ENCODE measurements at places on chromosomes 11 and 22.

DNA sequence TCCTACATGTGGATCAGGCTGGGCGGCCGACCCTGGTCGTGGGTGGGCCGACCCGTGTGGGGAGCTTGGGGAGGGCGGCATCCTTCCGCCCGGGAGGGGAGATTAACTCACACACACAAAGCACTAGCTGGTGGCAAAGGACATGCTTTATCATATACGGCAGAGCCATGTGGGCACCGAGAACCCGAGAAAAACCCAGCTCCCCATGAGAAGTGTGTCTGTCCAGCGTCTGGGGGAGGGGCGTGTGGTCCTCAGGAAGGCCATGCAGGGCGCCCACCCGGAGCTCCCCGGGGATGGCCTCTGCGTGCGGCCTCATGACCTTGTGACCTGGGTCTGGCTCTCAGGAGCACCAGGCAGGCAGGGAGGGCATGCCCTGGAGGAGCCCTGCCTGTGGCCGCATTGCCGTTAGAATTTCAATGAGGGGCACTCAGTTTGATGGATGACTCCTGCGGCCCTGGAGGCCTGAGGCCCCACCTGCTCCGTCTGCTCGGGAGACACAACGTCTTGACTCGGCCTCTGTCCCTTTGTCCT lies 39.4 kb upstream of the TOLLIP start:
- DNase-seq: no peak

- DNase-seq: no peak
These were observed 30.3 kb upstream of the WNT7B start for GRCh38 chr22:46007003-46007847.

DNA sequence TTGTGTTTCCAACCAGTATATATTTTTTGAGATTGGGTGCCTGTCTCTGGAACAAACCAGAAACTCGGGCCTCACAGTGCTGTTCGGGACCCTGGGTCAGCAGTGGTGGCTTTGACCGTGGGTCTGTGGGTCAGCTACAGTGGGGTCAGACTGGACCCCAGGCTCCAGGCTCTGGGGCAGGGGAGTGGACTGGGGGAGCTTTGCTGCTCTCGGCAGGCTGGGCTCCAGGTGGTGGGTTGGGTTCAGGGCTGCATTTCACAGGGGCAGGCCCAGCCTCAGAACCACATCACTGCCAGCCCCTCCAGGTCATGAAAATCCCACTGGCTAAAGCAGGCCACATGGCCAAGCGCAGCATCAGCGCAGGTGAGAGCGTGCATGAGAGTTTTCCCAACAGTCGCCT lies 1279.3 kb downstream of the BRD1 start:
- no peak for DNase-seq

DNA sequence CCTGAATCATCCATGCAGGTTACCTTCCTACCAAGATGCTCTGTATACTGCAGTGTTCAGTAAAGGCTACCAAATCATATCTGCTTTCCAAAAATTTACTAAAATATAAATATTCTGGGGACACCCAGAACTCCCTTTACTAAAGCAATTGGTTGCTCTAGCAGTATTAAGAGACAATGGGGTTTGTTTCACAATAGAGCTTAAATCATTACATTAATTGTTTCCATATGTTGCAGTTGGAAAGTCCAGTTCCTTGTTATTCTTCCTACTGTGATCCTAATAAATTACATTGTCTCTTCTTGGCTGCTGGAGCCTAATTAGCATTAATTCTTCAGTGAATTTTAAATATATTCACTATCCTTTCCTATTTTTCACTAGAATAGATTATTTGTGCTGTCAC lies 316.0 kb upstream of the MTNR1B start:
- no peak for DNase-seq

DNA sequence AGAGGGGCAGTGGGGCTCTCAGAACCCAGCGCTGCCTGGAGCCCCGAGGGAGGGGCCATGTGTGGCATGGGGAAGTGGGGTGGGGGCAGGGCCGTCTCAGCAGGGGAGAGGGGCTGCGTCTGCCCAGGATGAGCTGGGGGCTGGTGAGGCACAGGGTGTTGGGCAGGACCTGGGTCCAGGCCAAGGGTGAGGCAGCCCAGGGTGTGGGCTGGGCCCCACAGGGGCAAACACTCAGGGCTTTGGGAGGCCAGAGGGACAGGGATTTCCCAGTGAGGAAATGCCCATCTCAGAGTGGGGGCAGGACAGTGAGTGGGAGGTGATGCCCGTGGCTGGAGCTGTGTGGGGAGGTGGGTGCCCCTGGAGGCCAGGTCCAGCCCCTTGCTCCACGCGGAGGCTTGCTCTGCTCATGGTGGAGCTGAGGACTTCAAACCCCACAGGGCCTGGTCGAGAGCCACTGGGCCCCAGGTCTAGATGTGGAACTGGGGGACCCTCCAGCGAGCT lies 5.4 kb downstream of the PLXNB2 start:
- DNase-seq: no peak

DNA sequence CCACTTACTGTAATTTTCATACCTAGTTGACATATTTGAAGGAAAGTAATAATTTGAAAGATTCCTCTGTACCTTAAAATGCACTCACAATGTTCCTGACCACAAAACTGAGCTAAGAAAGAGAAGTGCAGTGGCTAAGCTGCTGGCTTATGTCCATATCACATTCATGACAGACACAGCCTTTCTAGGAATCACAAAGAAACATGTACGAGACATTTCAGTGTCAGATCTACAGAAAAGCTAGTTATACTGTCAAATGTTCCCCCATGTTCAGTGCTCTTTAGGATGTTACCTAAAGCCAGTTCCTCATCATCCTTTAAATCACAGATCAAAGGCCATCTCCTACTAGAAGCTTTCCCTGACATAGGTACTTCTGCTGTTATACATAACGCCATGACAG lies 142.2 kb upstream of the C11orf58 start:
- no peak for DNase-seq

- DNase-seq: no peak
These were observed 335.9 kb downstream of the BRD1 start for GRCh38 chr22:49491726-49492125.

DNA sequence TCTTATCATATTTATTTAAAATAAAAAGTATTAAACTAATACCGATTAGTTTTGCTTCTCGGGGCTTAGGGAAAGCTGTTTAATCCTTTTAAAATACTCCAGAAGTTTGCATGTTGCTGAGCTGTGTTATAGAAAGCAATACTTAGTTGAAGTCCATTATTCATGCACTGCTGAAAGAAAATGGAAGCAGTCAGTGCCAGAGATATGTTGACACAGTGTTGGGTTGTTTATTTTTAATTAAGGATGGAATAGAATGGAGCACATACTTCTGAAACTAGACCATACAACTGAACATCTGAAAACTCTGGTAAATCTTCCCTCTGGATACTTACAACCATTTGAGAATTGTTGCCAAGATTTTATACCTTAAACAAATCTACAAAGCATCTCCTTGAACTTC lies 282.7 kb upstream of the CCDC179 start:
- no peak for DNase-seq

DNA sequence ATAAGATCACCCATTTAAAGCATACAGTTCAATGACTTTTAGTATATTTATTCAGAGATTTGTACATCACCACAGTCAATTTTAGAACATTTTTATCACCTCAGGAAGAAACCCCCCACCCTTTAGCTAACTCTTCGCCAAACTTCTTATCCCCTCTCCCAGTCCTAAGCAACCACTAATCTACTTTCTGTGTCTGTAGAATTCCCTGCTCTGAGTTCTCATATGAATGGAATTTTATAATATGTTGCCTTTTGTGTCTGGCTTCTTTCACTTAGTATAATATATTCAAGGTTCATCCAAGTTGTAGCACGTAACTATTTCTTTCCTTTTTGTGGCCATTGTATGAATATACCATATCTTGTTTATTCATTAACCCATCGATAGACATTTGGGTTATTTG lies 3.6 kb downstream of the ANKRD13D start:
- DNase-seq: no peak

DNA sequence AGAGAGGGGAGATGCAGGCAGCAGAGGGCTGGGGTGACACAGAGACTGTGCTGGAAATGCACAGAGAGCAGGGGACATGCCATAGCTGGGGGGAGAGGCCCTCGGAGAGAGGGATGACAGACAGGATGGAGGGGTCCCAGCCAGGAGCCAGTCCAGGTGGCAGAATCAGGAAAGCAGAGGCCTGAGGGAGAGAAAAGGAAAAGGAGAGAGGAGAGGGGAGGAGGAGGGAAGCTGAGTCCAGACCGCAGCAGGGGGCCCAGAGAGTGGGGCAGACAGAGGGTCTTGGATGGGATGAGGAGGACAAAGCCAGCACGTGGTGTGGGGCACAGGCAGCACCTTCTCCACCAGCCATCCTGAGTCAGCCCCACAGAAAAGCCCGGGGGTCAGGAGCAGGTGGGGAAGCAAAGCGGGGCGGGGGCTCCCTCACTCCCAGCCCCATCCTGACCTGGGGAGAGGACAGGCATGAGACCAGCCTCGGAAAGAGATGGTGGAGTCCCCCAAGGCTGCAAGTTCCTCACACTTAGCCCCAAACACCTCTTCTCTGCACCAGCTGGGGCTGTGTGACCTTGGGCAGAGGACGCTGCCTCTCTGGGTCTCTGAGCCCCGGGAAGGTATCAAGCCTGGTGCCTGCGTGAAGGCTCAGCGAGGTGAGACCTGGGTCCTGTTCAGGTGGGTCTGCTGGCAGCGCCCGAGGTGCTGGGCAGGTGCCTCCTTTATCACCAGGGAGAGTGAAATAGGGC lies 48.0 kb downstream of the IGLL1 start:
- no peak for DNase-seq

- DNase-seq: no peak
These were observed 906.9 kb upstream of the RAG2 start for GRCh38 chr11:37504921-37505320.

- no peak for DNase-seq
These were observed 47.8 kb downstream of the SPATA19 start for GRCh38 chr11:133797554-133797953.

DNA sequence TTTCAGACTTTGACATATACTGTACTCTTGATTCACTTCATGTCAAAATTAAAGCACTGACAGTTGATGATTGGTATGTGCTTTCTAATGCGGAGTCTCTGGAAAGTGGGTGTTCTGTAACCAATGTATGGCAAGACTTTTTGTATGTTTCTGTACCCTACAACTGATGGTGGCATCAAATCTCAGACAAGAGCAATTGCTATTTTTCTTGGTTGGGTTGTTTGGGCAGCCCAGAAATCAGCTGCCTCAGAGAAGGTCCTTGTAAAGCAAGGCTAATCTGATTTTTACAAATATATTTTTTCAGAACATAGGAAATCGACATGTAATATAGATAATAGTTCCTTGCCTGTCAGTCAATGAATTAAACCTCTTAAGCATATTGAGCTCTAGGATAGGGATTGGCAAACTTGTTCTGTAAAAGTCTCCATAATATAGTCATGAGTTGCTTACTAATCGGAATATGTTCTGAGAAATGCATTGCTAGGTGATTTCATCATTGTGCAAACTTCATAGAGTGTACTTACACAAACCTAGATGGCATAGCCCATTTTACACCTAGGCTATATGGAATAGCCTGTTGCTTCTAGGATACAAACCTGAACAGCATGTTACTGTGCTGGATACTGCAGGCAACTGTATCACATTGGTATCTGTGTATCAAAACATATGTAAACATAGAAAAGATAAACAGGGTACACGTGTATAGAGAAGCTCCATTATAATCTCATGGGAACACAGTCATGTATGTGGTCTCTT lies 10.2 kb upstream of the OOSP4A start:
- no peak for DNase-seq

GRCh38 chr11:62921573-62922188 lies 518 bp upstream of the CHRM1 start:
- no peak for DNase-seq

- no peak for DNase-seq
These were observed 23.9 kb upstream of the ZC3H12C start for GRCh38 chr11:110069158-110069737.

GRCh38 chr11:69921128-69922014 lies 102.2 kb upstream of the FGF3 start:
- no peak for DNase-seq

DNA sequence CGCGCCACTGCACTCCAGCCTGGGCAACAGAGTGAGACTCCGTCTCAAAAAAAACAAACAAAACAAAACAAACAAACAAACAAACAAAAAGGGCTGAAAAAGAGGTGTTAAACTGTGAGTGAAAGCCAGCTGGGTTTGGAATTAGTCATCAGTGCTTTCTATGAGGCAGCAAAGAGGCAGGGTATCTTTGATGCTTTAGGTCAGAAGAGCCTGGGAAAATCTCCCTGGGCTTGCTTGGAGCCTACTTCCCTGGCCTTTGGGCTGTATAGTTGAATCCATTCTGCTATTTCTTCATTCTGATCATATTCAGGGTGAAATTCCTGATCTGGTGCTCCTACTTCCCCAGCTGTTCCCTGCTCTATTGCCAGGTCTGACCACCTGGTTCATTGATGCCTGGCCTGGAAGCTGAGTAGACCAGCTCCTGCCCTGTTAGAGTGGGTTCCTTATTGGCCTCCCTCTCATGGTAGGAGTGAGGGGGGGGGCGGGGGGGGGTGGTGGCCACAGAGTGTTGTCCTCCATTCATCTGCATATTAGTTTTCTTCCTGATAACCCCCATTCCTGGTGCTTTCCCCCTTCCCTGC lies 65.6 kb downstream of the INSC start:
- no peak for DNase-seq

GRCh38 chr22:40653361-40653760 lies 16.8 kb upstream of the MRTFA start:
- no peak for DNase-seq

- no peak for DNase-seq
These were observed 55.0 kb downstream of the CASP12 start for GRCh38 chr11:104843150-104843836.

DNA sequence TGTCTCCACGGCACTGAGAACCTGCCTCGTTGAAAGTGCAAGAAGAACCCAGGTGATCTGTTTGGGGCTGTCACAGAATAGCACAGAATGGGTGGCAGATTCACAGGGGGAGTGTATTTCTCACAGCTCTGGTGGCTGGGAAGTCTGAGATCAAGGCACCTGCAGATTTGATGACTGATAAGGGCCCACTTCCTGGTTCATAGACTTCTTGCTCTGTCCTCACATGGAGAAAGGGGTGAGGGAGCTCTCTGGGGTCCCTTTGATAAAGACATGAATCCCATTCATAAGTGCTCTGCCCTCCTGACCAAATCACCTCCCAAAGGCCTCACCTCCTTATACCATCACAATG lies 198.5 kb upstream of the SORL1-AS1 start:
- no peak for DNase-seq

- DNase-seq: no peak
These were observed 7.7 kb upstream of the OR8B12 start for GRCh38 chr11:124551189-124551588.
